ENCODE measurements at places on chromosomes 2 and 18.

GRCh38 chr2:126809340-126809739 lies 89.3 kb upstream of the TEX51 start:
- no peak for DNase-seq

DNA sequence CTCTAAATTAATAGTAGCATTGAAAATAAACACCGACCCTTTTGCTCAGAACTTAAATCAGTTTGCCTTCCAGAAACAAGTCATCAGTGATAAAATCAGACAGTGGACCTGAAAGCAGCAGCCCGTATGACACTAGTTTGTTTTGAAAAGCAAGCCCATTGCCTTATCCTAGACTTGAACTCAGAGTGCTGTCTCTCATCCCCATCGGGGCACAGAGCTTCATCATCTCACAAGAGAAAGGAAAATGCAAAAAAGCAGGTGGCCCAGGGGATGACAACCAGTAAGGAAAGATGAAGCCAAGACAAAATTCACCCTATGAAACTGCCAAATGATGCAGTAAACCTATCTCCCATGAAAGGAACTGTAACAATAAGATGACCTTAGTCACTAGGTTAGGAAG lies 71.2 kb downstream of the CERKL start:
- no peak for DNase-seq

DNA sequence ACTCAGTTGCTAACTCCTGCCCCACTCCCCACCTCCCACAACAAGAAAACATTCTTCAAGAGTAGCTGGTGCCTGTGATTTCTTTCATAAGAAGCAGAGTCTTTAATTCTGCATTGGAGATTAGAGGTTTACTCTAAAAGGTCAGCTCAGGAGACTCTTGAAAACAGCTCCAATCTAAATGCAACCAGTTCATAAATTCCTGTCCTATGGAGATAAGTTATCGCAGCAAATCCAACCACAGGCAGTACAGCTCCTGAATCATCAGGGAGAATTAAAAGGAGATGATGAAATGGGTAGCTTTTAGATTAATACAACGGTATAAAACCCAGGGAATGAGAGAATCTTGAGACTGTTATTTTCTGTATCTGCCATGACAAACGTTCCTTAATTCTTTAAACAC lies 130.7 kb downstream of the SOCS6 start:
- DNase-seq: no peak

DNA sequence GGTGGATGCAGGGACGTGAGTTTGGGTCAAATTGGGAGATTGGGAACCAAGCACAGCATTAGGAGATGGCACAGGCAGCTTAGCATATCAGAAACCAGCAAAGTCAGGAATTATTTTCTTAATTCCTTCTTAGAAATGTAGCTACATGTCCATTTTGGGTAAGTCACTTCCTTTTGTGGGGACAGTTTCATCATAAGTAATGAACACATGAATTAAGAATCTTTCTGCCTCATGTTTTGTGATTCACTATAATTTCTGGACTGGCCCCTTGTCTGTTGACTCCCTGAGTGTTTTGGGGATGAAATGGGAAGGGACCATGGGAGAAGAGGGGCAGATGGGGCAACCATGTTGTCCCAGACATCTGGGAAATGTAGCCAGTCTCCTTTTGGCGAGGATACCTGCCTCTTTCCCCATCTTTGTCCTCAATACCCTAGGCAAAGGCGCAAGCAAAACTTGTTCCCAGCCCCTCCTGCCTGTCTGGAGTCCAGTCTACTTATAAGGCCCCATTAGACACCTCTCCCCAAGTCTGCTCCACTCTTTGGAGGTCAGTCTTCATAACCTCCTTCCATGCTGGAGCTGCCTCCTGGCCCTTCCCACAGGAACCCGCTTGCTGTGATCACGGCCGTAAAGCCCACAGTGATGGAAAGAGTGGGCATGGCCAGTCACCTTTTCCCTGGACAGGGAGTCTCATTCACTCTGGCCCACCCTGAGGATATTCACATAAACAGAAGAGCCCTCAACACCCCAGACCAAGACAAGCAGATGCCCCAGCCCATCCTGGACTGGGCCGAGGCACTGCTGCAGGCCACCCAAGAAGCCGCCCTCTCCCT lies 25.7 kb downstream of the MTHFD2 start:
- DNase-seq: peak; percentile 18

GRCh38 chr18:21741562-21742314 lies 1.1 kb downstream of the MIB1 start:
- DNase-seq: peak; percentile 36

DNA sequence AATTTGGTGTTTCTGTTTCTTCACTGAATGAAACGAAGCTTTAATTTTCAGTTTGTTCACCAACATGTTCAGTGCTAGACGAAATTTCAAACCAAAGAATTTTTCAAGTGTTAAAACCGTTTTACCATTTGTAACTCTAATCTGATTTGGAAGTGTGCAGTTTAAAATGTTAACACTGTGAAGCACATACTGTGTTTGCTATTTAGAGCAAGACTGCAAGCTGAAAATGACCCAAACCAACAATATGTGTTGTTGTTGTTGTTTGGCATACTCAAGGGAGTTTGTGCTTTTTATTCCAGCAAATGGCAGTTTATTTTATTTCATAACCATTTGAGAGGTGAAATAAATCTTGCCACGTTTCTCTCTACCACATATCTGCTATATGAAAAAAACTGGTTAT lies 128.4 kb upstream of the CDH7 start:
- DNase-seq: no peak

DNA sequence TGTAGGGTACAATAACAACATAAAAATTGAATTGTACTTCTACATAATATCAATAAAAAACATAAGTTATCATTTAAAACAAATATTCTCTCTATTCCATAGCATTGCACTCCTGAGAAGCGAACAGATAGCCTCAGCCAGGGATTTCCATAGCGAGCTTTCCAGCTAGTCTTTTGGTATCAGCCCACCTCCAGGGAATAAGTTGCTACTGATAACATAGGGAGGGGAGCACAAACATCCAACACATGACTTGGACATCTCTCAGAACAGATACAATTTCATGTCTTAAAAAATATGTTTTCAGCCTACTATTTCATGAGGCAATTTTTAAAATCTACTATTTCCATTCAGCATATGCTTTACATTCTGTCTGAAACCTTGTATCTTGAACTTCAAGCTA lies 804.4 kb upstream of the RAB6C start:
- DNase-seq: no peak

DNA sequence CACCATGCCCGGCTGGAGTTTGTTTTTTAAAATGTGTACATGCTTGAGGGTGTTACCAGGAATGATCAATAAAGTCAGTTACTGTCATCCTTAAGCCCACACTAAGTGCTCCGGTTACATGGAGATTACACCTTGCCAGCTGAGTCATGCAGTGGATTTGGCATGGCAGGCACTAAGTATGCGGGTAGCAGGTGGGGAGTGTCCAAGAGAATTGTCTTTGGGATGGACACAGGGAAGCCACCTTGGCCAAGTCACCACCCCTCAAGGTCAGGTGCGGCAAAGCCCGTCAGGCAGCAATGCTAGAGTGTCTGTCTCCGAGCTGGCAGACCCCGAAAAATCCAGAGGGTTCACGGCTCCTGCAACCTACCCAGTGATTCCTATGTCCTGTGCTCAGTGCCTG lies 54.8 kb downstream of the GBX2 start:
- no peak for DNase-seq

DNA sequence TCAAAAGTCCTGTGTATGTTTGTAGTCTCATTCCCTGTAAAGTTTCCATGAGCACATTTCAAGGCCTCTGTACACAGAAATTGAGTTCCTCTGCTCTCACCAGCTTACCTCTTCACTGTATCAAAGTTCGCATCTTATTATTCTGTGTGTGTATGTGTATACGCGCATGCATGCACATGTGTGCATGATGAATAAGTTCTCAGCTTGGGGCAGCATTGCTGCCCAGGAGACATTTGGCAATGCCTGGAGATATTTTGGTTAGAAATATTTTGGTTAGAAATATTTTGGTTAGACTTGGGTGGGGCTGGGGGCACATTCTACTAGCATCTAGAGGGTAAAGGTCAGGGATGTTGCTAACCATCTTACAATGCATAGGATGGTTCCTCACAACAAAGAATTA lies 23.4 kb downstream of the TCF7L1 start:
- DNase-seq: no peak

GRCh38 chr18:50559752-50560680 lies at the start of gene MAPK4:
Gene MAPK4, plus strand, starts transcription at chr18:50560087. Its CDS starts 103,872 bp downstream, at chr18:50663959.
- no peak for DNase-seq

- DNase-seq: peak; percentile 47
Measured at GRCh38 chr2:71453404-71454220, at the start of gene DYSF. Gene DYSF, plus strand, starts transcription at chr2:71453561.

GRCh38 chr2:32485399-32485798 lies 128.6 kb downstream of the BIRC6 start:
- DNase-seq: peak; percentile 43

GRCh38 chr18:69567813-69568488 lies 167.3 kb downstream of the DOK6 start:
- no peak for DNase-seq

DNA sequence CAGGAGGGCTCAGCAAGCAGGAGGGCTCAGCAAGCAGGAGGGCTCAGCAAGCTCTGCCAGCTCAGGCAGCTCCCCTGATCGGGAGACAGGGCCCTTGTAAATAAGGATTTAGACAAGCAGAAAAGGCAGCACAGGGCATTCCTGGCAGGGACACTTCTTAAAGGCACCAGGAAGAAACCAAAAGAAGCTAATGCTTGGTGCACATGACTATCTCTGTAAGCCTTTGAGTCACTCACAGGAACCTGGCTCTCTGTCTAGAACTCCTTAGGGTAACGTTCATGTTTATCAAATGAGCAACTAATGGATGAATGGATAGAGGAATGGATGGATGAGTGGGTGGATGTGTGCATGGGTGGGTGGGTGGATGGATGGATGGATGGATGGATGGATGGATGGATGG lies 28.4 kb downstream of the TMEM37 start:
- no peak for DNase-seq

DNA sequence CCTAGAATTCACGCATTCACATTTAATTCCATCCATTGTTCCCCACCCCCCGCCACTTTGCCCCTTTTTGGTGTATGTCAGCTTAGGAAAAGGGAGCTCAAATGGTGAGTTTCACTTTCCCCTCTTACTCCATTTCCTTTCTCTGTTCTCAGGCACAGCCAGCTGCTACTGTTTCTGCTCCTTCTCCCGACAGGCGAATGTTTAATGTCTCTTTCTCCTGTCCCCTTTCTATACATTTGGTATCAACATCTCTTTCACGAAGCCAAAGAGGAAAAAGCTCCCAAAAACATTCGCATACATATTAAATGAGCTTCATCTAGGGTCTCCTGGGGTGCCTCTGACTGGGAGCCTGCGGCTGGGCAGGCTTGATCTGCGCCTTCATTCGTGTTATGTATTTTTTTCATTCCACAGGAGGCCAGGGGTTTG lies 124.2 kb upstream of the SATB2 start:
- peak; percentile 8 for DNase-seq

GRCh38 chr2:238404406-238405216 lies 22.1 kb upstream of the ASB1 start:
- DNase-seq: no peak

DNA sequence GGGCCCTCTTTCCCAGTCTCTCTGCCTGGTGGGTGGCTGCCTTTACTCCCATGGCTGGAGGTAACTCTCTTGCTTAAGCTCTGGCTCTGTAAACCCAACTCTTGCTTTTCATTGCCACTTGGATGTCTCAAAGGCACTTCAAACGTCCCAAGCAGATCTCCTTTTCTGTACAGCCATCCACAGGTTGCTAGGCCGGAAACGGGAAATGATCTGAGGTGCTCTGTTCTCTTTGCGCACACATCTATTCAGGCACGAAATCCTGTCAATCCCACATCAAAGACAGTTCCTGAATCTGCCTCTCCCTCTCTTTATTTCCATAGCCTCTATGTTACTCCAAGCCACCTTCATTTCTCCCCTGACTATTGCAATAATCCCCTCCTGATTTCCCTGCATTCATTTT lies 87.4 kb downstream of the AOX1 start:
- no peak for DNase-seq

GRCh38 chr18:7754258-7754657 lies 187.1 kb downstream of the PTPRM start:
- no peak for DNase-seq

DNA sequence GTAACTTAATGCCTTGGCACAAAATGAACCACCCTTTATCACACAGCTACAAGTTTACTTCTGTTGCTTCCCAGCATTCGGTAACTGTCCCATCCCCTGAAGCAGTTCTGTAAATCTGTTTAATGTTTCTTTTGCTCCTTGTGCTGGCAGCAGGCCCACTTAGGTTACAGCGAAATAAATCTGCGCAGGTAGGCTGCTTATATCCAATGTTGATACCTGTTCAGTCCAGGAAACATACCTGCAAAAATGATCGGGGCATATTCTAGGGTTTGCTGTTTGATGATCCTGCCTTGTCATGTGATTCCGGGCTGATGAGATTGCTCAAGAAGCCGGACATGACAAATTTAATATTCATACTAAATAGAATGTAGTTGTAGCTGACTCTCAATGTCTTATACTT lies 23.3 kb downstream of the PELI1 start:
- no peak for DNase-seq

GRCh38 chr2:221853297-221853696 lies 281.2 kb upstream of the EPHA4 start:
- DNase-seq: no peak

DNA sequence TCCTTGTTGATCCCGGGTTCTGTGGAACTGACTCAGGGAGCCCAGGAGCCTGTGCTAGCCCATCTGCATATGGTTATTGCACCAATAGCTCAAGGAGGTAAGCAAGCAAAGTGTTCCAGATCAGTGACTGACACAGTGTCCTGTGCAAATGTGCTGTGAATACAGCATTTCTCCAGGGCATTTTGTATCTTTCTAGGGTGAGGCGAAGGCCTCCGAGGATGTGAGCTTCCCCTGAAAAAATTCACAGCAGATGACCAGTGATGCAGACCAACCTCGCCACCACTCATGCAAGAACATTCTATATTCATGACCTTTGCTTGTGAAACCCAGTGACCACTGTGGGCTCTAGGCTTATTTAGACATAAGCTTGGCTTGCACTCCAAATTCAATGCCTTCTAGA lies 15.2 kb upstream of the NT5DC4 start:
- no peak for DNase-seq

Data from inflammatory macrophage treated with lipopolysaccharide for 4 hours (primary cell).